ENCODE measurements at places on chromosomes 4 and X. TPM values are rescaled to one million over a fixed set of nuclear protein-coding genes. Genes with fewer than 3 reads are reported as not detected.

Gene BCLAF3
- polyA plus RNA-seq: 4.0 TPM

Gene CXCL1
- polyA plus RNA-seq: 16.2 TPM

Gene QRFPR
- polyA plus RNA-seq: not detected

Gene RHOH
- polyA plus RNA-seq: 0.07 TPM

Gene STATH
- not detected for polyA plus RNA-seq

Gene GABRE
- 80.3 TPM for polyA plus RNA-seq

Gene MAGEB10
- polyA plus RNA-seq: not detected

Gene SSX3
- polyA plus RNA-seq: not detected

Gene CCKAR
- not detected for polyA plus RNA-seq

Gene CLIC2
- polyA plus RNA-seq: 0.32 TPM

Gene LRP2BP
- 0.25 TPM for polyA plus RNA-seq

Gene KLF3
- polyA plus RNA-seq: 10.5 TPM

Gene GNRHR
- polyA plus RNA-seq: not detected

Data from A549 (cell line).